Vagina (tissue), 2 donors: ENCODE measurements at places on chromosomes 1 and 21.

- no peak for DNase-seq
Measured at GRCh38 chr21:38140207-38140903, 116.4 kb upstream of the KCNJ15 start.

DNA sequence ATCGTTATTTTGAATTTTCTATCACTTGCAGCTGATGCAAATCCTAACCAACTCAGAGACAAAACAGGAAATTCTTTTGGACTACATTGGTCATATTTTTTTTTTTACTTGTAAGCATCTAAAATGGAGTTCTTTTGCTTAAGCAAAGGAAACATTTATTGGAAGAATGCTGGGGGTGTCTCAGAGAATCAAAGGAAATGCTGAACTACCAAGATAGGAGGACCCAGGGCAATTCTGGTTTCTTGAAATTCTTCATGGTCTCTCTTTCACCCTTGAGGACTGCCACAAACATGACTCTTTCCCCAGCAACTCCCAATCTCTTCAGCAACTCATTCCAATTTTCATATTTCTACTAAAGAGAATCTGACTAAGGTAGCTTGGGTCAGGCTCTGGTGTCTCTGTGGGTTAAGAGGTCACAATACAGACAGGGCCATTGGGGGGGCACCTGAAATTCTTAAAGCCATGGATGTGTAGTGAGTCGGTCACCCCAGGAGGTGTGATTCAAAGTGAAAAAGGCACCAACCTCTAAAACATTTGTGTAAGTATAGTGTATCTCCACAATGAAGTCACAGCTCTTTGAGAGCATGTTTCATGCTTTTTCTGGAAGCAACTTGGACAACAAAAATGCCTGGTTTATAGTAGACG lies 171.1 kb upstream of the FGGY start:
- no peak for DNase-seq

DNA sequence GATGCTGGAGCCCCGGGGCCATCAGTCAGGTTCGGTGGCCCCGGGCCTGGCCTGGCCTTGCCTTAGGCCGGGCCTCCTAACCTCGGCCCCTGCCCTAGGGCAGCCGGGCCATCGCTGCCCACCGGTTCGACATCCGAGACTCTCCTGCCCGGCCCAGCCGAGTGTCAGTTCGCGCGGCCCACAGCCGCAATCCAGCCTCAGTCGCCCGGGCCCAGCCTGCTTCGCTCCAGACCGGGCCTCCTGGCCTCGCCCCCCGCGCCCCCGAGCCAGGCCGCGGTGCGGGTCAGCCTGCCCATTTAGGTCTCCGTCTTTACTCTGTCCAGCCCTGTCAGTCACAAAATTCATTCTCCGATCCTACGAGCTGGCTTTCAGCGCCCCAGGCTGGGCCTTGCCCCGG lies 777 bp downstream of the LRRC41 start:
- no peak for DNase-seq

DNA sequence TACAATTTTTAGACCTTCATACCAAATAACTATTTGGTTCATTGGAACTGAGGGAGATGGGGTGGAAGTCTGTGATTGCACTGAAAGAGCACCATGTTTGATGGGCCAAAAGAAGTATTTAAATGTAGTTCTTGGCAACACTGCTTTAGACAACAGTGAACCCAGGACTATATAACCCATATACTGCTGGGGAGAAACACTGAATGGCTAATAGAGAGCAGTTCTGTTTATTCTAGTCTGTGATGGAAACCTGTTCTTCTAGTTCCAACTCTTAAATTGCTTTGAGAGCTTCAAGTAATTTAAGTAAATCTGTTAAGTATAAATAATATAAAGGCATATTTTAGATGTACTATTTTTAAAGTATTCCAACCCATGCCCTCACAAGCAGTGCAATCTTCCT lies 96.3 kb downstream of the NIBAN1 start:
- DNase-seq, result no peak

GRCh38 chr1:70979313-70979712 lies 68.3 kb downstream of the PTGER3 start:
- no peak for DNase-seq

GRCh38 chr1:941588-942383 lies 17.3 kb downstream of the NOC2L start:
- no peak for DNase-seq

- DNase-seq, result no peak
Measured at GRCh38 chr1:244084763-244085162, 33.7 kb downstream of the ZBTB18 start.

DNA sequence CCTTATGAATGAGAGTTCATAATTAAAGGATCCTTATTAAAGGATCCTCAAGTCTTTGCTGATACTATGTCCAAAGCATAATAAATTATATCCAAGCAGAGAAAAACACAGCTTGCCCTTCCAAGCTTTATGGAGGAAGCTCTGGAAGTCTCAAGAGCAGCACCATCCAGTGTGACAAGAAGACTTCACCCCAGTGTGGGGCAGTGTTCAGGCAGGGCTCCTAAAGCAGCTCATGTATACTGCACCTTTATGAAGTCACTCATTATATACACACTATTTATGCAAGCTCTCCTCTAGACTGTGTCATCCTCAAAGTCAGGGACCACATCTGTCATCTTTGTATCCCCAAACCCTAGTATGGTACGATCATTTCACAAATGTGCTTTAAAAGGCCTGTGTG lies 11.9 kb upstream of the CCN1 start:
- DNase-seq, result no peak

DNA sequence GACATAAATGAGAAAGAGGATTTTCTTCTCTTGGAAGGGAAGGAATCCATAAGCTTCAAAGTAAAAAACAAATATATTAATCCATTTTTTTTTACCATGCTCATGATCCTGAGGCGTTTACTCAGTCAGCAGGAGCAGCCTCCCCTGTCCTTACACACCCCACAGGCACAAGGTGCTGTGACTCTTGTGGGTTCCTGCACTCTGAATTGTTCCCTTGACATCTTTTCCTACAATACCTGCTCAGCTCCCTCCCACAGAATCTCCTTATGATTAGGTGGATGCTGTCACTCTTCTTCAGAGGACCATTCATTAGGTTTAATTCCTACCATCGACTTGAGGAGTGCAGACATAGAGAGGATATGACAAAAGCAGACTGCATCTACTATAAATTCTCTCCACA lies 10.1 kb upstream of the PSRC1 start:
- DNase-seq, result no peak
